ENCODE measurements at places on chromosomes 7 and 10.

DNA sequence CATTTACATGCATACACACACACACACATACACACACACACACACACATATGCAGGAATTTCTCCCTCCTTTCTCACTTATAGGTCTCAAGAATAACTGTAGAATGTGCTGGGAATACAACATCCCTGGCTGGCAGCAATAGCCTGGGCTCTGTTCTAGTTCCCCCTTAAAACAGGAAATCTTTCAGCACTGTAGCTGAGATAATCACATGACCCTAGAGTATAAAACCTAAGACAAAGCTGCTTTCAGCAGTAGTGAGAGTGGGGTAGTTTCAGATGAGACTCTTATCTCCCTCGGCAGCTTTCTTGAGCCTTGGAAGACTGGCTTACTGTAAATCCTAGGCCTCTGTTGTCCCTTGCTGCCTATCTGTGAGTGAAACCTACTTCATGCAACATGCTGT is 137.4 kb upstream of the AKR1E2 start:
- no peak for DNase-seq

- no peak for DNase-seq
These were observed 14.3 kb upstream of the ELN start for GRCh38 chr7:74013539-74014272.

GRCh38 chr10:7817576-7817975 is 729 bp upstream of the TAF3 start:
- peak; percentile 6 for DNase-seq

GRCh38 chr10:77949167-77949566 is 22.6 kb upstream of the DLG5 start:
- peak; percentile 60 for DNase-seq

DNA sequence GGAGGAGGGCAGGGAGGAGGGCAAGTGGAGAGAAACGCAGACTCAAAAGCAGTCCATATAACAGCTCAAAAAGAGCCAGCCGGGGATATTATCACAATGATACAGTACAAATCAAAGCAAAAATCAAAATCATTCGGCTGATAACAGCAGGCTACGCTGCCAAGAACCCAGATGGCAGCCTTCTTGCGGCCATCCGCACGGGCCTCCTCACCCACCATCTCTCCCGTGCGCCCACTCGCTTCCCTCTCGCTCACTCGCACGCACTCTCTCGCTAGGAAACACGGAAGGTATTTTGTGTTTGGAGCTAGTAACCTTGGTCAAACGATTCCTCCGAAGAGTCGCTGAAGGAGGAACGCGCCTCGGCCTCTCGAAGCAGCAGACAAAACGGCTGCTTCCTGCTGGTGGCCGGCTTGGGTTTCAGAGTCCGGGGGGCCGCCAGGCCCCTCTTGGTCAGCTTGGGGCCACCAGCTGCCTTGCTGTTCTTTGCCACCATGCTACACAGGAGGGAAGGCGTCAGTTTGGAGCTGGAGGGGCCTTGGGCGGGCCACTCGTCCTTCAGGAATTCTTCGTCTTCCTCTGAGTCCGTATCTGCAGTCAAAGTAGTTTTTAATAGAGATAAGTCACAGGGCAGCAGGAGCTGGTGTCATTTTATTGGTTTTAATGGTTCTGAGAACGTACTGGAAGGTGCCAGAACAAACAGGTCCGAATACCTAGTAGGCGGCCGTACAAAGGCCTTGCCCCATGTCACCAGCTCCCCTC is 68.9 kb downstream of the SLC29A4 start:
- no peak for DNase-seq

GRCh38 chr7:103762065-103762760 is 227.2 kb downstream of the RELN start:
- DNase-seq = no peak

DNA sequence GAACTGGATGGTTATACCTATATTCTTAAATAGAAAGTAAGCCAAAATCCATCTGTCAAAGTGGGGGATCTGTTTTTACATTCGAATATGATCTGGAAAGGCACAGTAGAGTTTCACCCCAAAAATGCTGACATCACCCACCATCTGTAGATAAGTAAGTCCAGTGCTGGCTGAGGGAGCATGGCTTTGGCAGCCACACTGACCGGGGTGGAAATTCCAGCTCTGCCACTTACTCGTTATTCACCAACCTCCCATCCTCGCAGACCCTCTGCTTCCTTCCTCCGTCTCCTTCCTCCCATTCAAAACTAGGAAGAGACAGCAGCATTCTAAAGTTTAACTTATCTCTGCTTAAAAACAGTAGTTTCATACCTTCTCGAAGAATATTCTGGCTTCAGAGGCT is 84.9 kb upstream of the GATA3 start:
- no peak for DNase-seq

DNA sequence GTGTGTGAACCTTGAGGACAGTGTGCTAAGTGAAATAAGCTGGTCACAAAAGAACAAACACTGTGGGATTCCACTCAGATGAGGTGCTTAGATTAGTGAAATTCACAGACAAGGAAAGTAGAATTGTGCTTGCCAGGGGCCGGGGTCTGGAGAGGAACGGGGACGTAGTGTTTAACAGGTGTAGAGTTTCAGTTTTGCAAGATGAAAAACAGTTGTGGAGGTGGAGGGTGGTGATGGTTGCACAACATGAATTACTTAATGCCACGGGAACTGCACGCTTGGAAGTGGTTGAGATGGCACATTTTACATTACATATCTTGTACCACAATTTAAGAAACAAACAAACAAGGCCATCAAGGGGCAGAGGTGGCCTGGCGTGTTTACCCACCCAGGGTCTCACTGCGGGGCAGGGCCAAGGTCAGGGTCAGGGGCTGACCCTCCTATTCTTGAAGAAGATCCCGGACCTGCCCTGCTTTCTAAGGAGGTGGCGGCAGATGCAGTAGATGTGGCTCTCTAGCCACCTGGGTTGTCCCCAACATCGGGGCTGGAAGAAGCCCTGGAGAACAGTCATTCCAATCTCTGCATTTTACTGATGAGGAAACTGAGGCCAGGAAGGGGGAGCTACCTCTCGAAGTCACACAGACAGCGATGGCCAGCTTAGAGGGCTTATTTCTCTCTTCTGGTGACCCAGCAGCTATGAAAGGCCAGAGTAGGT is 91.5 kb upstream of the LRRC4 start:
- DNase-seq = no peak

- no peak for DNase-seq
These were observed 250.3 kb upstream of the NFE2L3 start for GRCh38 chr7:25901658-25902057.

- DNase-seq = no peak
These were observed 20.5 kb downstream of the PIP4K2A start for GRCh38 chr10:22693860-22694259.

DNA sequence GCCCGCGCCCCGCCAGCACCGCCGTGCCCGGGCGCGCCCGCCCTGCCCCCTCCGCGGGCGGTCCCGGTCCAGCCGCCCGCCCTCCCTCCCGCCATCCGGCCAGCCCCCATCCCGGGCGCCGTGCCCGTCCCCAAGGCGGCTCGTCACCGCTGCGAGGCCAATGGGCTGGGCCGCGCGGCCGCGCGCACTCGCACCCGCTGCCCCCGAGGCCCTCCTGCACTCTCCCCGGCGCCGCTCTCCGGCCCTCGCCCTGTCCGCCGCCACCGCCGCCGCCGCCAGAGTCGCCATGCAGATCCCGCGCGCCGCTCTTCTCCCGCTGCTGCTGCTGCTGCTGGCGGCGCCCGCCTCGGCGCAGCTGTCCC is at the start of gene HTRA1:
Gene HTRA1 (plus strand): TSS at position 187 of the 362 bp plus-strand sequence. CDS start 100 bp downstream, at position 287.
- DNase-seq = peak; percentile 46

- DNase-seq = no peak
These were observed 280.1 kb upstream of the PTER start for GRCh38 chr10:16156681-16157080.
